ENCODE measurements at places on chromosomes 3 and 15.
A peak's percentile ranks its signal among the peaks of the same experiment; 100 is the strongest.

DNA sequence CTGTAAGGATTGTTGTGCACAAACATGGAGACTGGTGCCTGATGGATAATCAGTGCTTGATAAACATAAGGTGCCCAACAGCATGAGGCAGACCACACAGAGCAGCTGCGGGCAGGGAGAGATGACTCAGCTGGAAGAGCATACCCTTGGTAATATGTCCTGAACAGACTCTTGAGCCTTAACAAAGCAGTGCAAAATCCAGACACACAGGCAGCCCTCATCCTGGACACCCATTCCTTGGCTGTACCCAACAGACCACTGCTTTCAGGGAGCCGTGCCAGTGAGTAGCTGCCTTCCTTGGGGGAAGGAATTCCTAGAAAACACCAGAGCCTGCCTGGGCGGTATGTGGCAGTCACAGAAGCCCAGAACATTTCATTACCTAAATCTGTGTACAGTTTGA, 156.2 kb downstream of the CLSTN2 start:
- DNase-seq: no peak

GRCh38 chr15:55654561-55655031, 66.5 kb upstream of the PYGO1 start:
- no peak for DNase-seq

GRCh38 chr3:106819440-106819839, 557.8 kb upstream of the CCDC54 start:
- DNase-seq: no peak

- DNase-seq: no peak
Measured at GRCh38 chr3:59381282-59381681, 331.5 kb upstream of the CFAP20DC start.

DNA sequence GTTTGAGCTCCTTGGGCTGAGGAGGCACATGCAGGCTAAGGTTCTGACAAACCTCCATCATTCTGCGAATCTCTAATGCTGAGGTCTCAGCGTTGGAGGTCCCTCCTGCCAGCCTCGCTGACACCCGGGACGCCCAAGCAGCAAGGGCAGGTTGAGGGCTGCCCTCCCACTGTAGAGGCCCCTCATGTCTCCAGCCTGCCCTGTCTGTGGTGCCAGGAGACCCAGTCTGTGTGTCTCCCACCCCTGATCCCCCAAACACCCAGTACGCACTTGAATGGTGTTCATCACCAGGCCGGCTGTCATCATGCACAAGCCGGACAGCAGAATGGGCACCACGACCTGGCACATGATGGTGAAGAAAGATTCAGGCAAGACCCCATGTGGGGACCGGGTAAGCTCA, 27.8 kb downstream of the SLC41A3 start:
- DNase-seq: no peak

- no peak for DNase-seq
Measured at GRCh38 chr15:83199288-83199687, 8.3 kb downstream of the HDGFL3 start.

DNA sequence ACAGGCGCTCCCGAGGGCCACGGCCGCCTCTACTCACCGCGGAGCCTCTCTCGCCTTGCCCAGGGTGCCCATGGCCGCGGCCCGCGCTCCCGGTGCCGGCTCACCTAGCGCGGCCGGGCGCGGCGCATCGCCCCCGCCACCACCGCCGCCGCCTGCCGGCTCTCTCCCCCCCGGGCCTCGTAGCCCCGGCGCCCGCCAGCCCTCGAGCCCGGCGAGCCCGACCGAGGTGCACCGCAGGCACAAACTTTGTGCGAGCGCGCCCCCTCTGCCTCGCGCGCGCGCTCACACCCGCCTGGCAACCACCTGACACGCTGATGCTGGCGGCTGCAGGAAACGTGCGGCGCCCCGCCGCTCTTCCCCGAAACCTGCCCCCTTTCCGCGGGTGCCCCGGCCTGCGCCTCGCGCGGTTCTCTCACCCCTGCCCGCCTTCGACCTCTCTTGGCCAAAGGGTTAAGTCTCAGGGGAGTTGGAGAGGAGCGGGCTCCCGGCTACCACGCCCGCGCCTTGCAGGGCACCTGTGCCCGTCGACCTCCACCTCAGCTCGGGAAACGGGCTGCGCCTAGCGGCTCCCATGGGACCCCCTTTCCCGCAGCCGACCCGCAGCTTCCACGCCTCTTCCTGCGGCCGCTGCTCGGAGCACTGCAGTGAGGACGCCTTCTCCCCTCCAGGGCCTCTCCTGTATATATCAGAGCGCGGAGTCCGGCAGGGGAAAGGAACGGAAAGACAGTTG, at the start of gene RASGRP1:
RASGRP1 (minus strand) TSS at position 258 of the 730 bp plus-strand sequence; CDS start at position 72, 186 bp downstream.
- peak; percentile 48 for DNase-seq

DNA sequence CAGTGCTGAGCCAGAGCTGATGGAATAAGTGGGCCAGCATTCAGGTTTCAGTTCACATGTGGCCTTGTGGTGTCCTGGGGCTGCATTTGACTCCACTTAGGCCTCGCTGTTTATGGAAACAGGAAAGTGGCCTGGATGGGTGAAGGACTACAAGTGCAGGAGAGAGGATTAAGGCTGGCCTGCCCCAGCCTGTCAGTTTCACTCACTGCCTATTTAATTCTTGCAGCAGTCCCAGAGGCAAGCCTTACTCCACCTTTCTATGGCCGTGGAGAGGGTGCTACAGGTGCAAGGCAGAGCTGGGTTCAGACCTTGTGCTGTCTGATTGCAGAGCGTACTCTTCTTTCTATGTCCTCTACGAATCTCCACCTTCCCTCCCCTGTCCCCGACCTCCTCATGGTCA, 37.7 kb downstream of the ABHD17C start:
- no peak for DNase-seq

DNA sequence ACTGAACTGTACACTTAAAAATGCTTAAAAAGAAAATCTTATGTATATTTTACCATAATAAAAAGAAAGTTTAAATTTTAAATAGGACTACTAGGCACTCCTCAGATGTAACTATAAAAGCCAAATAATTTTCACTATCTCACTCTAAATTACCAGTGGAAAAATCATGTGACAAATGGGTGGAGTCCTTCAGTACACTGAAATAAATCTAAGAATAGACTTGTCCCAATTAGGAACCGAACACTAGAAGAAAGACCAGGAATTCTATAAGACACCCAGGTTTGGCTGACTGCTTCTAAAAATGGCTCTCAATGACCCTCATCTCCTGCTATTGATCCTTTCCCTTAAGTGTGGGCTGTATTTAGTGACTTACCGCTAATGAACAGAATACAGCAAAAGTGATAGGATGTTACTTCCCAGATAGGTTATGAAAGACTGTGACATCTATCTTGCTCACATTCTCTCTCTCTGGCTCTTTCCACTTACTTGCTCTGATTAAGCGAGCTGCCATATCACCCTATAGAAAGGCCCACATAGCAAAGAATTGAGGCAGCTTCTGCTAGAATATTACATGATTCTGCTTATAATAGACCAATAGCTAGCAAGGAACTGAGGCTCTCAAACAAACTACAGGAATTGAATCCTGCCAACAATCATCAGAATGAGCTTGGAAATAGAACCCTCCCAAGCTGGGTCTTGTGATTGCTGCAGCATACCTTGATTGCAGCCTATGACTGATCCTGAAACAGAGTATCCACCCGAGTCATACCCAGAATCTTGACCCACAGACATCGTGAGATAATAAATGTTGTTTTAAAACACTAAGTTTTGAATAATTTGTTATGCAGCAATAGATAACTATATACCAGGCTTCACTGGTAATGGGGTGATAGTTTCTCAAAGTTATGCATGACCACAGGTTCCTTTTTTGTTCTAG, 16.9 kb downstream of the TTBK2 start:
- DNase-seq: no peak

- no peak for DNase-seq
Measured at GRCh38 chr15:74239051-74239705, 3.1 kb downstream of the CCDC33 start.

DNA sequence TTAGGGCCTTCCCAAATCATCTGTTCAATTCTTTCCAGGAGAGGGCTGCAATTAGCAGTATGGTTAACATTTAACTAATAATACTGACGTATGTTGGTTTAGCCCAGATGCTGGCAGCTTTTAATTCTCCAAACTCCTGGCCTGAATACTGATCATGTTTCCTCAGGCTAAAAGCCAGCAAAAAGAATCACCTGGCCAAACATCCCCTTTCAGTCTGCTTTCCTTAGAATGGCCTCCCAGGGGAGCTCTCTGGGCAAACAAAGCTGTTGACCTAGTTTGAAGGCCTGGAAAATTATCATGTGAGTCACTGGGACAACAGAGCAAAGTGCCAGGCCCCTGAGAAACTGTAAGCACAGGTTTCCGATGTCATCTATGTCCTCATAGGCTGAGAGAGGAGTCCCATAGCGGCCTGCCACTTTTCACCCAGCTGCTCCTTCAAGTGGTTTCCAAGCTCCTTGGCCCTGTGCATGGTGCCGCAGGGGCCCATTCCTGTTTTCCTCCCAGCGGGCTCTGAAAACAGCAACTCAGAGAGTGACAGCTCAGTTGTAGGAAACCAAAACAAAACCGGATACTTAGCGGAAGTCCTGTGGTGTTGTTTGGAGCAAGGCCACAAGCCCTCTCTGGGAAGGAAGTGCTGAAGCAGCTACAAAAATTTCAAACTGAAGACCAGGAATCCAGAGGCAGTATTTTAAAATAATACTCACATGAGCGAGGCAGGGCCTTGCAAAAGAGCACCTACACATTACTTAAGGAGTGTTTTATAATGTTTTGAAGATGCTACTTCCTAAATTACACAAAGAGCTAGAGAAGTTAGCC, 36.5 kb upstream of the RAB11A start:
- DNase-seq: peak; percentile 83

DNA sequence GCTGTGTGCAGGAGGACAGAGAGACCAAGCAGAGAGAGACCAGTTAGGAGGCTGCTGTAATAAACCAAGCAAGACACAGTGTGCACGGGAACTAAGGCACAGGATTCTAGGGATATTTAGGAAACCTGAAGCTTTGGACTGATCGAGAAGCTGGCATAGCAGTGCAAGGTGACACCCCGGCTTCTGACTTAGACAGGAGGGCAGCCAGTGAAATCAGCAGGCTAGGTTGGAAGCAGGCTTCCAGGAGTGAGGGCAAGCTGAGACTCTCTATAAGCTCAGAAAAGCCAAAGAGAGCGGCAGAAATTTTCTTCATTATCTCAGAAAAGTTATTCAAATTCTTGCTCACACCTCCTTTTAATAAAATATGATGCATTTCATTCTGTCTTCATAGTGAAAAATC, 104.6 kb downstream of the LIPC start:
- no peak for DNase-seq

GRCh38 chr15:84598250-84598649, 2.6 kb upstream of the ZSCAN2 start:
- DNase-seq: peak; percentile 23

- DNase-seq: no peak
Measured at GRCh38 chr3:150308037-150308319, 100.1 kb upstream of the TSC22D2 start.

DNA sequence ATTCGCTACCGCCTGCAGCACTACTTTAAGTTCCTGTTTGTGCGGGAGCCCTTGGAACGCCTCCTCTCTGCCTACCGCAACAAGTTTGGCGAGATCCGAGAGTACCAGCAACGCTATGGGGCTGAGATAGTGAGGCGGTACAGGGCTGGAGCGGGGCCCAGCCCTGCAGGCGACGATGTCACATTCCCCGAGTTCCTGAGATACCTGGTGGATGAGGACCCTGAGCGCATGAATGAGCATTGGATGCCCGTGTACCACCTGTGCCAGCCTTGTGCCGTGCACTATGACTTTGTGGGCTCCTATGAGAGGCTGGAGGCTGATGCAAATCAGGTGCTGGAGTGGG, 995 bp downstream of the CHST14 start:
- DNase-seq: peak; percentile 58

- no peak for DNase-seq
Measured at GRCh38 chr3:173140986-173141385, at the start of gene SPATA16. Gene SPATA16 (minus strand): TSS chr3:173141235. CDS start chr3:173117731, 23,504 bp downstream.

DNA sequence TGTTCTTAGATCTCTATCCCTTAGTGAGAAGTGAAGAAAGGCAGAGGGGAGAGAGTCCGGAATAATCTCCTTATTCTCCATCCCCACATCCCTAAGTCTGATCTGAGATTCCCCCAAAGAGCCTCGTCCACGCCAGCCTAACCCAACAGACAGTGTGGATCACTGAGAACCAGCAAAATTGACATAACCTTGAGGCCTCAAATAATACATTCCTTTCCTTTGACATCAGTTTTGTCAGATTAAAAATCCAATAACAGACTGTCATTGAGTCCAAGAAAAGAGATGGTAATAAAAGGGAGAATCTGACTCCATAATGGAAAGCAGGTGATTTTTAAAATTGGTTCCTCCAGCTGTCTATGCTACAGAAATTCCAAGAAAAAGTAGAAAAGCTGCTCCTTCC, 7.7 kb upstream of the SIAH2 start:
- no peak for DNase-seq

DNA sequence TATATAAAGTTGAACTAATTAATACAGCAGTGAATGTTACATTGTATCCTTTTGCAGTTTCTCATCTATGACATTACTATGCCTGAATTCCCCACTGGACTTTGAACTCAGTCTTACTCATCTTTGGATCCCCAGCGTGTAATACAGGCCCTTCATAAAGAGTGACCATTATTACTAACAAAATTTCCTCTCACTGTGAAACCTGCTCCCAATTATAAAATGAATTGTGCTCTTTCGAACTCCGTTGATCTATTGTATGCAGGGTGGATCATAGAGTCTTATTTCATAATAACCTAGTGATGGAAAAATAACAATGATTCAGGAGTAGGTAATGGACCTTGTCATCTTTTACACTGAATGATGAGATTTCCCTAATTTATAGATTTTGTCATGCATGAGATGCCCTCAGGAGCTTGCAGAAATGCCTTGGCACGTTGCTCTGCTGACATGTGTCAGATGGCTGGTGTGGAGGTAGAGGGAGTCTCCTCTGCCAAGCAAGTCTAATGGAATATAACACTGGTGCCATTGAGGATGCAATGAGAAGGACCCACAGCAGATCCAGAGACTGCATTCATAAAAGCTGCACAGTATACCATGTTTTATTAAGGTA, 25.5 kb downstream of the B3GNT5 start:
- DNase-seq: no peak

GRCh38 chr3:73908218-73908617, 283.5 kb upstream of the PDZRN3 start:
- no peak for DNase-seq

- DNase-seq: no peak
Measured at GRCh38 chr15:101148881-101149664, 102.8 kb downstream of the CHSY1 start.

DNA sequence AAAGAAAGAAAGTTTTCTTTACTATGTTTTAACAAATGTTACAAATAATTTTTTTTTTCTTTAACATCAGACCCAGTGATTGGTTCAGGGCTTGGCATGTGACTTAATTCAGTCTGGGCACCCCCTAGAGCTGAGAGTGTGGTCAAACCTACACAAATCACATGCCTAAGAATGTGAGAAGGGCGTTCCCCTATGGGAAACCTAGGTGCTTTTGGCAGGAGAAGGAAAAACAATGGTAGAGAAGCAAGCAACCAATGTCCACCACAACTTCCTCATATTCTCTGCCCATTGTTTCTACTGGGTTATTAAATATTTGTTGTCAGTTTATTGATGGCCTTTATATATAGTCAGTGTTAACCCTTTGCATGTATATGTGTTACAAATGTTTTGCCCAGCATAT, 21.4 kb upstream of the PIAS1 start:
- no peak for DNase-seq

- DNase-seq: no peak
Measured at GRCh38 chr15:73495181-73495580, 52.2 kb downstream of the REC114 start.

- no peak for DNase-seq
Measured at GRCh38 chr3:189720736-189721417, 89.7 kb downstream of the TP63 start.
